ENCODE measurements at places on chromosomes 12 and 14. TPM values are rescaled to one million over a fixed set of nuclear protein-coding genes. Genes with fewer than 3 reads are reported as not detected.

GRCh38 chr12:57429473-57430111 lies 1.3 kb downstream of the R3HDM2 start:
- no peak for DNase-seq

DNA sequence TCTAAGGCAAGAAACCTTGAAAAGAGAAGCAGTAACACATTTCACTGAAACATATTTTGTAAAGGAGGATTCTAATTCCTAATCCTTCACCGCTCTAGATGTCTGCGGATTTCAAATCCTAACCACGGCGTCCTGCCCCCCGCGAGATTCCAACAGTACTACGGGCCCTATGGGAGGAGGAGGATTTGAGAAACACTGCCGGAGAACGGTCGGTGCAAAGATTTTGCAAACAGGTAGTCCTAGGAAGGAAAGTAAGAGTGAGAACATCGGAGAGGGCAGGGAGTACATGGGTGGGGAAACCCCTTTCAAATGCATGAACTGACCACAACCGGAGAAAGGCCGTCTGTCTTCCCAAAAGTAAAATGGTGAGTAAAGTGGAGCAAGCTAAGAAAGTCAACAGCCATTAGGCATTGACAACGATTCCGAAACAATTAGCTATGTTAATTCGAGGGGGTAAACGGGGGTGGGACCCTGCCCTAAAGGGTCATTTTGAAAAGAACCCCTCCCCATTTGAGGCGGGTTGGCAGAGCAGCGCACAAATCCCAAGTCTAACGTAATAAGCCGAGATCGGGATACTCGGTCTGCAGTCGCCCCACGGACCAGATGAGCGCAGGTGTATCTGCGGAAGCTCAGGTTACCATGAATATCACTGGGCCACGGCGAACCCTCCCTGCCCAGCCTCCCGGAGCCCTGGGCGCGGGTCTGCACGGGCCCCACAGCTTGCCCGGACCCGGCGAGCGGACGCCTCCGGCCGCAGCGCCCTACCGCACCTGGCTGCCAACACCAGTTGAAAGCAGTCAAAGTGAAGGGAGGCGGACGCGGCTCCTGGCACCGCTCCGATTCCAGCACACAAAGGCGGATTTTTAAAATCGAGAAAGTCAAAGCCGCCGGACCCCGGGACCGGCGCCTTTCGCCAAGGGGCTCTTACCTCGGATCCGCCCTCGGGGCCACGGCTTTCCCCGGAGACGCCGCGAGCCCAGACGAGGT lies 662 bp downstream of the EPS8 start:
- no peak for DNase-seq

DNA sequence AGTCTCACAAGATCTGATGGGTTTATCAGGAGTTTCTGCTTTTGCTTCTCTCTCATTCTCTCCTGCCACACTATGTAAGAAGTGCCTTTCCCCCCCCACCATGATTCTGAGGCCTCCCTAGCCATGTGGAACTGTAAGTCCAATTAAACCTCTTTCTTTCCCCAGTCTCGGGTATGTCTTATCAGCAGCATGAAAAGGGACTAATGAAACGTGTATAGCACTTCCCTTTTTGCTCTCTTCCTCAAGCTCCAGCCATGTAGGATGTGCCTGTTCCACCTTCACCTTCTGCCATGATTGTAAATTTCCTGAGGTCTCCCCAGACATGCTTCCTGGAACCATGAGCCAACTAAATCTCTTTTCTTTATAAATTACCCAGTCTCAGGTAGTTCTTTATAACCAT lies 7.0 kb upstream of the CRACR2A start:
- no peak for DNase-seq

GRCh38 chr12:125218952-125219351 lies 153.7 kb downstream of the AACS start:
- DNase-seq = no peak

KRT6C gene
- total RNA-seq = 0.20 TPM

Measured in mucosa of descending colon (tissue), 3 donors.